NCI-H510A treated with DMSO at 0.1 percent for 48 hours (cell line): ENCODE measurements at places on chromosomes 3 and 15.

GRCh38 chr3:58421004-58421403 lies 12.6 kb downstream of the PDHB start:
- DNase-seq = no peak

- no peak for DNase-seq
Measured at GRCh38 chr15:50485389-50485788, 61.1 kb downstream of the USP50 start.

GRCh38 chr3:143124601-143125520 lies 5.3 kb downstream of the CHST2 start:
- no peak for DNase-seq

GRCh38 chr3:89851974-89852621 lies 744.7 kb downstream of the EPHA3 start:
- DNase-seq = no peak

- DNase-seq = no peak
Measured at GRCh38 chr3:173711619-173712018, 314.1 kb downstream of the NLGN1 start.
